ENCODE measurements at places on chromosomes 3 and 15.
A peak's percentile ranks its signal among the peaks of the same experiment; 100 is the strongest.

DNA sequence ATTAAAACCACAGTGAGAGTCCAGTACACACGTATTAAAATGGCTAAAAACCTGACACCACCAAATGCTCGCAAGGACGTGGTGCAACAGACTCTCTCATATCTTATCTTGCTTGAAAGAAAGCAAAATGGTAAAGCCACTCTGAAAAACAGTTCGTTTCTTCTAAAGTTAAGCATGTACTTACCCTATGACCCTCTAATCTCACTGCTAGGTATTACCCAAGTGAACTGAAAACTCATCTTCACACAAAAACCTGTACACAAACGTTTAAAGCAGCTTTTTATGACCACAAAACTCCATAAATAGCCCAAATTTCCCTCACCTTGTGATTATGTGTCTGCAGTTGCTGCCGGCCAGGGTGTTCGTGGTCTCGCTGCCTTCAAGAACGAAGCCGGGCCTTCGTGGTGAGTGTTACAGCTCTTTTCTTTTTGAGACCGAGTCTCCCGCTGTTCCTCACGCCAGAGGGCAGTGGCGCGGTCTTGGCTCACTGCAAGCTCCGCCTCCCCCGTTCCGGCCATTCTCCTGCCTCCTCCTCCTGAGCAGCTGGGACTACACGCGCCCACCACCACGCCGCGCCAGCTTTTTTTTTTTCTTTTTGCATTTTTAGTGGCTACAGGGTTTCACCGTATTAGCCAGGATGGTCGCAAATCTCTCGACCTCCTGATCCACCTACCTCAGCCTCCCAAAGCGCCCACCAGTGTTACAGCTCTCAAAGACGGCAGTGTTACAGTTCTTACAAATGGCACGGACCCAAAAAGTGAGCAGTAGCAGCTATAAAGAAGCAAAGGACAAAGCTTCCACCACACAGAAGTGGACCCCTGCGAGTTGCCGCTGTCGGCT is 165.4 kb downstream of the TJP1 start:
- DNase-seq: no peak

DNA sequence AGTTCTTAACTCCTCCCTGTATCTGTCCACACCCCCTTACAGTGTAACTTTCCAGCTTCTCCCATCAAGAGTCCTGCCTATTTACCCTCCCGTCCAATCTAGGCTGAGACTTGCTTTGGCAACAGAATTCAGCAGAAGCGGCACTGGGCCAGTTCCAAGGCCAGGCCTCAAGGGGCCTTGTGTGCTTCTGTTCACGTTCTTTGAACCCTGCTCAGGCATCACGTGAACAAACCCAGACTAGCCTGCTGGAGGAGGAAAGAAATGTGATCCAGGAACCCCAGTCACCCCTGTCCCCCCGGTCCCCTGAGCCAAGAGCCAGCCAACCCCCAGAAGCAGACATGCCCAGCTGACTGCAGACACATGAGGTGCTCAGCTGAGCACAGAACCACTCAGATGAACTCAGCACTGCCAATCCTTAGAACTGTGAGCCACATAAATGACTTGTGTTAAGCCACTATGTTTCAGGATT is 76.1 kb upstream of the DCLK3 start:
- peak; percentile 62 for DNase-seq

GRCh38 chr3:160472344-160472743 is 22.8 kb upstream of the TRIM59 start:
- no peak for DNase-seq

DNA sequence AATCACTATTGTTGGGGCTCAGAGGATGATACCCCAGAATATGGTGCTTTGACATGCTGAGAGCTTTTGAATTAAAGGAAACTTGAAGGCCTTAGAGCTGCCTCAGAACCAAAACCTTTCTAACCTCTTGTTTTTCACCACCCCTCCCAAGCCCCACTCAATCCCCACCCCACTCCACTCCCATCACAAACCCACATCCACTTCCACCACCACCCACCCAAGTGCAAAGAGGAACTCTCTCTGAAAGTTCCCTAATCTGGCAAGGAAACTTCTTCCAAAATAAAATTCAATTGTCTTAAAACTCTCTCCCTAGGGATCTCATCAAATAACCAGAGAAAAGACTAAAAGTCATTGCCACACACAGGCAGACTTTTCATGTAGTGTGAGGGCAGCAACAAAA is 301.2 kb upstream of the ARHGEF26 start:
- DNase-seq: no peak

GRCh38 chr15:61906961-61907752 is 153.1 kb downstream of the VPS13C start:
- no peak for DNase-seq
